HCT116 (cell line): ENCODE measurements at places on chromosomes 7 and 10.
A peak's percentile ranks its signal among the peaks of the same experiment; 100 is the strongest.

DNA sequence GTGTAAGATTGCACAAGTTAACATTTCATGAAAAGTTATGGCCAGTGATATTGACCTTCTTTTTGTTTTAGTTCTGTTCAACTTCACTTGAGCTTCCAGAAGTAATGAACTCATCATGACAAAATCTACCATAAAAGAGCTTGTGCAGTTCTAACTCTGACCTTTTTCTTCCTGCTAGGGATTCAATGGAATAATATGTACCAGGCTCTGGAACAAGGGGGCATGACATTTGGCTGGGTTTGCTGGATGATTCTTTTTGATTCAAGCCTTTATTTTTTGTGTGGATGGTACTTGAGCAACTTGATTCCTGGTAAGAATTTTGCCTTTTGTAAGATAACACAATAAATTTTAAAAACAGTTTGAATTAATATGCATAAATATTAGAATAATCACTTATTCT is 205.0 kb downstream of the ABCA13 start:
- no peak for DNase-seq

DNA sequence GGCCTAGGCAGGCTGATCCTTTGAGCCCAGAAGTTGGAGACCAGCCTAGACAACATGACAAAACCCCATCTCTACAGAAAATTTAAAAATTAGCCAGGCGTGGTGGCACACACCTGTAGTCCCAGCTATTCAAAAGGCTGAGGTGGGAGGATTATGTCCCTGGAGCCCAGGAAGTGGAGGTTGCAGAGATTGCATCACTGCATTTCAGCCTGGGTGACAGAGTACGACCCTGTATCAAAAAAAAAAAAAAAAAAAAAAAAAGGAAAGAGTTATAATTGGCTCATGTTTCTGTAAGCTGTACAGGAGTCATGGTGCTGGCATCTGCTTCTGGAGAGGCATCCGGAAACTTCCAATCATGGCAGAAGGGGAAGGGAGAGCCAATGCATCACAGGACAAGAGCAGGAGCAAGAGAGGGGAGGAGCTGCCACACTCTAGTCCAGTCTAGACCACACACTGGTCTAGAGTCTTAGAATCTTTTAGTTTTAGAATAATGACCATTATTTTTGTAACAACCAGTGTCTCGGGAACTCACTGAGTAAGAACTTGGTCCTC is 16.8 kb downstream of the DOCK1 start:
- DNase-seq, result peak; percentile 29

- DNase-seq, result no peak
Observed at GRCh38 chr7:23242321-23242720, 4.3 kb upstream of the GPNMB start.

GRCh38 chr10:12949248-12949647 is 52.3 kb downstream of the CCDC3 start:
- peak; percentile 3 for DNase-seq

DNA sequence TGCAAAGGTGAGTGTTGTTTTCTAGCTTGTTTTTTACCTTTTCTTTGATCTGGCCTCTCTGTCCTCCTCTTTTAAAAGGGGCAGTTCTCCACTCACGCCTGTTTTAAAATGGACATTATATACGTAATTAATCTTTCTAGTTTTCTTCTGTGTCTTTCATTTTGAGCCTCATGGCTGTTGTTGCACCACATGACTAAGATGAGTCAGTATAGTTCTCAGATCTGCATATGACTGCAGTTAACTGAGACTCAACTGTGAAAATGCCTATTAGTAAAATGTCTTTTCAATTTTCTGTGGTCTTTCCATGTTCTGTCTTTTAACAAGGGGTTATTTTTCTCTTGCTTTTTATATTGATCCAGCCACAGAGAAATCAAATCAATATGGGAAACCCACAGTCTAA is 296.1 kb downstream of the CDK14 start:
- no peak for DNase-seq

DNA sequence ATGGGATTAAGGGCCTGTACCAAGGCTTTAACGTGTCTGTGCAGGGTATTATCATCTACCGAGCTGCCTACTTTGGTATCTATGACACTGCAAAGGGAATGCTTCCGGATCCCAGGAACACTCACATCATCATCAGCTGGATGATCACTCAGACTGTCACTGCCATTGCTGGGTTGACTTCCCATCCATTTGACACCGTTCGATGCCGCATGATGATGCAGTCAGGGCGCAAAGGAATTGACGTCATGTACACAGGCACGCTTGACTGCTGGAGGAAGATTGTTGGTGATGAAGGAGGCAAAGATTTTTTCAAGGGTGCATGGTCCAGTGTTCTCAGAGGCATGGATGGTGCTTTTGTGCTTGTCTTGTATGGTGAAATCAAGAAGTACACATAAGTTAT is 18.2 kb downstream of the LSM5 start:
- DNase-seq, result no peak

GRCh38 chr7:24936121-24936824 is 43.7 kb downstream of the OSBPL3 start:
- no peak for DNase-seq

GRCh38 chr10:132324186-132324585 is 7.8 kb upstream of the LRRC27 start:
- no peak for DNase-seq

DNA sequence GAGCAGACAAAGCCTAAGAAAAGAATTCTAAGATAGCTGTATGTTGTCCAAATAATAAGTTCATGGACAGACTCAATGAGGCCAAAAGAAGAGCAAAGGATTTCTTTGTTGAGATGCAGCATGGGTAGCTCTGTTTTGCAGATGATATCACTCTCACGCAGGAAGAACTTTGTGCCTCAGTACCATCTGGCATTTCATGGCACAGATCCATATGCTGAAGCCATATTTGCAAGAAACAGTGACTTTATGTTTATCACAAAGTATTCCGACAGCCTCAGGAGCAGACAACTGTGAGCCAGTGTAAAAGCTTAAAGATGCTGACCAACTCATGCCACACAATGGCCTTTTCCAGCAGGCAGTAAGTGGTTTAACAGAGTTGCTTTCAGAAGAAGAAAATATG is 45.5 kb upstream of the RNF148 start:
- no peak for DNase-seq

- DNase-seq, result no peak
Observed at GRCh38 chr10:71388171-71388570, 8.5 kb upstream of the CDH23 start.

- DNase-seq, result peak; percentile 12
Observed at GRCh38 chr10:128095027-128095752, 31.0 kb downstream of the MKI67 start.

GRCh38 chr10:71878327-71879034 is 27.4 kb upstream of the PSAP start:
- no peak for DNase-seq
